Cardiac atrium fibroblast (primary cell): ENCODE measurements at places on chromosomes 16 and 17. TPM values are rescaled to one million over a fixed set of nuclear protein-coding genes. Genes with fewer than 3 reads are reported as not detected.

ADAD2 gene
- total RNA-seq, result not detected in 2 replicates

SLC25A10 gene
- total RNA-seq, result 11.8 and 12.3 TPM in 2 replicates

KSR1 gene
- 16.6 and 23.5 TPM in 2 replicates for total RNA-seq

C17orf78 gene
- not detected in 2 replicates for total RNA-seq

RUNDC3A gene
- not detected in 2 replicates for total RNA-seq

CAMTA2 gene
- total RNA-seq, result 17.5 and 21.7 TPM in 2 replicates

DPEP2 gene
- not detected in 2 replicates for total RNA-seq

KRTAP4-6 gene
- total RNA-seq, result not detected in 2 replicates
